ENCODE measurements at places on chromosomes 5 and 9. TPM values are rescaled to one million over a fixed set of nuclear protein-coding genes. Genes with fewer than 3 reads are reported as not detected.

The MEF2C gene
- 169 TPM for total RNA-seq

The SLC12A7 gene
- 38.8 TPM for total RNA-seq

The EIF4E1B gene
- not detected for total RNA-seq

DNA sequence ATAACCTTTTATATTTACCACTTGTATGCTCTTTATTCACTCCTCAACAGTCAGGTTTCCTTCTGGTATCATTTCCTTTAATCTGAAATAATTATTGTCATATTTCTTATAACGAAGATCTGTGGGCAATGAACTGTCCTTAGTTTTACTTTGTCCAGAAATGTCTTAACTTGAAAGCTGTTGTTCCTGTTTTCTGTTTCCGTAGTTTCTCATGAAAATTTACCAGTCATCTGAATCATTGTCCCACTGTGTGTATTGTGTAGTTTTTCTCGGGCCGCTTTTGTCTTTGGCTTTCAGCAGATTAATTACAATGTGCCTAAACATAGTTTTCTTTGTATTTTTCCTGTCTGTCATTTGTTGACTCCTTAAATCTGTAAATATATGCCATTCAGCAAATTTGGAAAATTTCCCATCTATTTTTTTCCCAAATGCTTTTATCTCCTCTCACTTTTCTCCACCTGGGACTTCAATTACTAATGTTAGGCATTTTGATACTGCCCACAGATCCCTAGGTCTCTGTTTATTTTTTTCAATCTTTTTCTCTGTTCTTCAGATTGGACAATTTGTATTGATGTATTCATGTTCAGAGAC lies 74.9 kb downstream of the PDE8B start:
- no peak for DNase-seq

DNA sequence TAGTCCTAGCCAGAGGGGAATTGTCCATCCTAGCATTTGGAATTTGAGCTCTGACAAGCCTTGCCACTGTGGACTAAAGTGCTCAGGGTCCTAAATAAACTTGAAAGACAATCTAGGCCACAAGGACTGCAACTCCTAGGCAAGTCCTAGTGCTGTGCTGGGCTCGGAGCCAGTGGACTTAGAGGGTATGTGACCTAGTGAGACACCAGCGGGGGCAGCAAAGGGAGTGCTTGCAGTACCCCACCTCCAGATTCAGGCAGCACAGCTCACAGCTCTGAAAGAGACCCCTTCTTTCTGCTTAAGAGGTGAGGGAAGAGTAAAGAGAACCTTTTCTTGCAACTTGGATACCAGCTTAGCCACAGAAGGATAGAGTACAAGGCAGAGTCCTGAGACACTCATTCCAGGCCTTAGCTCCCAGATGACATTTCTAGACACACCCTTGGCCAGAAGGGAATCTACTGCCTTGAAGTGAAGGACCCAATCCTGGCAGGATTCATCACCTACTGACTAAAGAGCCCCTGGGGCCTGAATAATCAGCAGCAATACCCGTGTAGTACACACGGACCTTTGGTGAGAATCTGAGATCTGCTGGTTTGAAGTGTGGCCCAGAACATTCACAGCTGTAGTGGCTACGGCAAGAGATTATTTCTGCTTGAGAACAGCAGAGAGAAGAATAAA lies 164.6 kb downstream of the CCDC171 start:
- DNase-seq = no peak
